ENCODE measurements at places on chromosomes 1 and 21.

GRCh38 chr1:119217309-119217828 lies 76.9 kb upstream of the WARS2 start:
- DNase-seq = no peak

DNA sequence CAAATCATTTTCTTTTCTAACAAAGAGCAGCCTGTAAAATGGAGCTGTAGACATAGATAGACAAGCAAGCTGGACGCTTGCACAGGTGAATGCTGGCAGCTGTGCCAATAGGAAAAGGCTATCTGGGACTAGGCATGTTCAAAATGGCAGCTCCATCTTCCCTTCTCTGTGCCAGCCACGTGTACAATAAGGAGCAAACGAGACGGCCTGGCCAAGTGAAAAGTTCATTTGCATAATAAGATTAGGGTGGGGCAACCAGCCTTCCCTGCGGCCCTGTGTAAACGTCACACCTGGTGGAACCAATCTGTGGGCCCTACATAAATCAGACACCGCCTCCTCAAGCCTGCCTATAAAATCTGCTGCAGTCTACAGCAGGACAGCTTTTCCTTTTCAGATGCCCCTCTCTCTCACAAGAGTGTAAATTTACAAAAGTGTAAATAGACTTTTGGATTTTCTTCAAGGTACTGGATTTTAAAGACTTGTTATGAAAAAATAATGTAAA lies 16.6 kb upstream of the EDEM3 start:
- DNase-seq = no peak

- DNase-seq = no peak
Observed at GRCh38 chr21:42836402-42836666, 43.0 kb downstream of the WDR4 start.

DNA sequence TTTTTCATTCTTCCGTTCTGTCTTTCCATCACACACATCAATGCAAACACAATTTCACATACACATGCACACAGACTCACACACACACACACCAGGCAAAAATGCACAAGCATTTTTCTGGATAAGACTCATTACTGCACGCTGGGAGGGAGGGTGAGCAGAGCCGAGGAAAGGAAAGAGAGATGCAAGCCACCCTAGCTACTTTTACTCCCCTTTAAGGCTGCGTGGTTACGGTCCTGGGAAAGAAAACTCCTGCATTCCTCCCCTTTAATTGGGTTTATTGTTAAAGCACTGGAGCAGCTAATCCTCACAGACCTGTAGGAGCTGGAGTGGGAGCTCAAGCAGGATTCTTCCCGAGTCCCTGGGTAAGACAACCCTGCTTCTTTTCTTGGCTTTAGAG lies at the start of gene CAMK1G:
Gene CAMK1G, plus strand, starts transcription at position 307 of the 400 bp plus-strand sequence. CDS start 11,270 bp downstream, outside the sequence.
- no peak for DNase-seq

- no peak for DNase-seq
Observed at GRCh38 chr1:186715887-186716809, 35.9 kb upstream of the PTGS2 start.

DNA sequence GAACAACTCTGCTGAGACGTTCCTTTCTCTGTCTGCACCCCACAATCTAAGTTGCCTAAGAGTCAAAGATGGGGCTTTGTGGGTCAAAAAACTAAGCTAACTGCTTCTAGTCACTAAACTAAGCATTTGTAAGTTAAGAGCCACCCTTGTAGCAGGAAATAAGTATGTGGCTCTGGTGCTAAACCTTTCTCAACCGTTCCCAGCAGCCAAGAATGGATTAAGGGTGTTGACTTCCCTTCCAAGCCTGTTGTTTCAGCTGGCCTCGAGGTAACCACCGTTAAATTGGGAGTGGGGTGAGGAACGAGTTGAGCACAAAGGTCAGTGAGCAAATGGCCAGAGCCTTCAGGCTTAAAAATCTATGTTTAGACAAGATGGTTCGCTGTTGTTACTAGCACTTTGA lies 169.1 kb downstream of the TRIM33 start:
- DNase-seq = no peak

GRCh38 chr1:153506386-153506785 lies 29.4 kb downstream of the S100A6 start:
- DNase-seq = no peak

DNA sequence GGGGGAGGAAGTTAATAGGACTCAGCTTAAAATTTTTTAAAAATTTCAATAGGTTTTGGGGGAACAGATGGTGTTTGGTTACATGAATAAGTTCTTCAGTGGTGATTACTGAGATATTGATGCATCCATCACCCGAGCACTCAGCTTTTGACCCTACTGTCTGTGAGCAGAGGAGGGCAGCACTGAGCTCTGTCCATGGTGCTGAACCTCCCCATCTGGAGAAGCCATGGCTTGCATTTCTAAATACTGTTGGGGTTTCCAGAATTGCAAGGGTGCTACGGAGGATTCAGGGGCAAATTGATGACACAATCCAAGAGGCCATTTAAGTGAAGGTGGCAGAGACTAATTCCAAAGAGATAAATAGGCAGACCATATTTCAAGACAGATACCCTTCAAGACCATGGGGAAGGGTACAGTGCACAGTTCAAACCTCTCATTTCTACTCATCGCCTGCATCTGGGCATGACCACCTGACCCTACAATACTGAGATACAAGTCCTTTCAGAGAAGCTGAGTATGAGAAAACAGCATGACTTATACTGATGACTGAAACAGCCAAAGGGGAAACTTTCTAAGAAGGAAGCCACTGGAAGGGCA lies 17.2 kb downstream of the SYT2 start:
- DNase-seq = no peak

DNA sequence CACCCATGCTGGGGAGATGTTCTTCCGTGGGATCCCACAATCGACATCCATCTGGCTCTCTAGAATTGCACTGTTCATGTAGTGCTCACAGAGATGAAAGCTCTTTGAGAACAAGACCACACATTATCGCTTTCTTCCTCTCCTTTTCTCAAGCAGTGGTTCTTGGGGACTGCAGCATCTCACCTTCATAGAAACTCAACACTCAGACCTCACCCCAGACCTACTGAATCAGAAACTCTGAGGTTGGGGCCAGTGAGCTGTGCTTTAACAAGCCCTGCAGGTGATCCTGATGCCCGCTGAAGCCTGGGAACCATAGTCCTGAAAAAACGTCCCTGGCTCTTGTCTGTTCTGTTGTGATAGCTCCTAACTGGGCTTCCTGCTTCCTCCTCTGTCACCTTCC lies 251.3 kb upstream of the FGGY start:
- DNase-seq = no peak

DNA sequence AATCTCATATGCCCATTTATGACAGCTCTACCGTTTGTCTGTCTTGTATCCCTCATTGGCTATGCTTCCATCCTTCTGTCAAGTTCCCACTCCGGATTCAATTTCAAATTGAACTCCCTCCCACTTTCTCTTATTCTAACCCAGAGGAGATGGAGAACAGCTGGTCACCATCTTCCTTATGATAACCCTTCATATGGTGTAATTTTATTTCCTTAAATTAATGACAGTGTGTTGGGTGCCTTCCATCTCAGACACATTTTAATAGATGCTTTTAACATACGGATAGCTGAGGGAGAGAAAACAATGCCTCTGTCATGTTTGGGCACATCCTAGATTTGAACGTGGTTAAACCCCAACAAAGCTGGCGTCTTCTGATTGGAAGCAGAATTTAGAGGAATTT lies 103.0 kb upstream of the PLXNA2 start:
- DNase-seq = no peak

DNA sequence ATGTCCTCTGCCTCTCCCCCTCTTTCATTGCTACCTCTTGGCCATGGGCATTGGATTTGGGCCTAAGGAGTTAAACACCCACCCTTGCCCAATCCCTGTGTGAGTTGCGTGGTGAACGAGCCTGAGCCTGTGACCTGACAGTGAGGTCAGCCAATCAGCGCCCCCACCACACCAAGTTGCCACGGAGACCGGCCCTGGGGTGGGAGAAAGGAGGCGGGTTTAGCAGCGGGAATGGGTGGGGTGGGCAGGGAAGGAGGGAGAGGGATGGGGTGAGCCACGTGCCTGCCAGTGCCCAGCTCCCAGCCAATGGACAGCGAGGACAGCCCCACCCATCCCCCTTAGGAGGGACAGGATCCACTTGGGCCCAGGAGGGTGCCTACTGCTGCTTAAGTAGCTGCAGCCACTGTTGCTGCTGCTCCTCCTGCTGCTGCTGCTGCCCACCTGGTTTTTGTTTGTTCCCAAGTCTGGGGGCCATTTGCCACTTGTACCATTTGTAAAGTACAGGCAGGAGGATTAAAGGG lies 9.5 kb downstream of the ZBTB7B start:
- DNase-seq = no peak

- DNase-seq = no peak
Observed at GRCh38 chr1:81121306-81121705, 679.4 kb upstream of the ADGRL2 start.

DNA sequence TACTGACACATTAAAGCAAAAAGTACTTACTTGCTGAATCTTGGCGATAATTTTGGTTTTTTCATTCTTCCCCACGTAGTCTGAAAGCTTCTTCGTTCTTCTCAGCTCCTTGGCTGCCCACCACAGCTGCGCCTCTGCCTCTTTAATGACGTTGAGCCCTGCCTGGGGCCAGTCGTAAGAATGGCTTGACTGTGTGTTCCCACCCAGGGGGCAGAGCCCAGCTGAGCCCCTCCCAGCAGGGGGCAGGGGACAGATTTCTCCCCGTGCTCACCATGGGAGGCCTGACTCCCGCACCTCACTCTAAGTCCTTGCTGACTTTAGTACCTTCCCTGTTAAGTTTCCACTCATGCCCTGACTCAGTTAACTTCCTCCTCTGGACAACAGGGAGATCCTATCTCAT lies 9.0 kb downstream of the CFAP298 start:
- no peak for DNase-seq

DNA sequence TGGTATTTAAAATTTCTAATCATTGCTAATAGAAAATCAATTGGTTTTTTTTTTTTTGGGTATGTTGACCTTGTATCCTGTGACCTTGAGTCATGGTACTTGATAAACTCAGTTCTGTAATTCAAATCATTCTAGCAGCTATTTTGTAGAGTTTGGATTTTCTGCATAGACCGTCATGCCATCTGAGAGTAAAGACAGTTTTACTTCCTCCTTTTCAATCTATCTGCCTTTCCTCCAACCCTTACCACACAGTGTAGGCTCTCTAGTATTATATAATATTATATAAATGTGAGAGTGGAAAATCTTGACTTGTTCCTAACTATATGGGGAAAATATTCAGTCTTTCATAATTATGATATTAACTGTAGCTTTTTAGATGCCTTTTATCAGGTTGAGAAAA lies 7.0 kb downstream of the TDRD5 start:
- no peak for DNase-seq

DNA sequence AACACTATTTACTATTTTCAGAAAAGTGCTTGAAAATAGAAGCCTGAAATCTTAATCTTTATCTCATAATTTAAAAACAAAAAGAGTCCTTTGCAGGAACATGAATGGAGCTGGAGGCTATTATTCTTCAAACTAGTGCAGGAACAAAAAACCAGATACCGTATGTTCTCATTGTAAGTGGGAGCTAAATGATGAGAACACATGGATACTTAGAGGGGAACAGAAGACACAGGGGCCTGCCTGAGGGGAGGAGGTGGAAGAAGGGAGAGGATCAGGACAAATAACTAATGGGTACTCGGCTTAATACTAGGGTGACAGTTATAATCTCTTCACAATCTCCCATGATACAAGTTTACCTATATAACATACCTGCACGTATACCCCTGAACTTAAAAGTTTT lies 176.3 kb downstream of the SDCCAG8 start:
- no peak for DNase-seq

GRCh38 chr1:24939675-24940193 lies 9.7 kb upstream of the RUNX3 start:
- no peak for DNase-seq

DNA sequence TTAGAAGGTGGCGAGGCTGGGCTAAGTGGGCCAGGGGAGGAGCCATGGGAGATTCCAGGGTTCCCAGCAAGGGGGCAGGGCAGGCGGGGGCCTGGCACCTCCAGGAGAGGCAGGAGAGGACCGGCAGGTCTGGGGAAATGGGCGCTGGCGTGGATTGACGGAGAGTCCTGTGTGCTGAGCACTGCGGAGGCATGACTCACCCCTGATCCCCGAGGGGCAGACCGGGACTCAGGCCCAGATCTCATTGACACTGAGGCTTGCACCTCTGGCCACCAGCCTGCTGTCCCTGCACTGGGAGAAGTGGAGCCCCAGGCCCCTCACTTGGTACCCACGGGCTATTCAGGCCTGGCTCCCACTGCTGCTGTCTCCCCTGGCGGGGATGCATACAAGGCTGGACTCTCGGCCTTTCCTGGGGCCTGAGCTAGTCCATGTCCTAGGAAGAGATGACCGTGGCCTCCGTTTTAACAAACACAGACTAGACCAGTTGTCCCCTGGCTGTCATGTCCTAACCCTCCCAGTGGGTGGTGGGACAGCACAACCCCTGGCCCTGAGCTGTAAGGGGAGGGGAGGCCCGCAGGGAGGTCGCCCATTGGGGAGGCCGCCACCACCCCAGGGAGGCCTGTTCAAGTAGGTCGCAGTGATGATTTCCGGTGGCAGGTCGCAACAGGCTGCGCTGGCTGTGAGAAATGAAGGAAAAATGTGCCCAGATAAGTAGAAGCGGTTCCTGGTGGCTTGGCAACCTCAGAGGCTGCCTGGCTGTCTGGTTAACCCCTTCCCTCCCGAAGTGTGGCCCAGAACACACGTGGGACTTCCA lies 39.7 kb downstream of the RIPK4 start:
- no peak for DNase-seq

GRCh38 chr1:64721576-64722145 lies 23.2 kb upstream of the RAVER2 start:
- no peak for DNase-seq

DNA sequence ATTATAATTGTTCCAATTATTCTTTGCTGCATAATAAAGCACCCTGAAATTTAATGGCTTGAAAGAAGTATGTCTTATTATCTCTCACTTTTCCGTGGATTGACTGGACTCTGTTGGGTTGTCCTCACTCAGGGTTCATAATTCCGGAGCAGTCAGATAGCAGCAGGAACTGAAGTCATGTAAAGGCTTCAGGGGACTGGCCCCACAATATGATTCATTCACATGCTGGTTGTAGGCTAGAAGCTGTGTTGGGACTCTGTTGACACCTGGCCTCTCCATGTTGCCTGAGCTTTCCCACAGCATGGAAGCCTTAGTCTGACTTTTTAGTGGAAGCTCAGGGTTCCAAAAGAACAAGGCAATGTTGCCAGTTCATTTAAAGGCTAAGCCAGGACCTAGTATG lies 367.1 kb upstream of the ADGRL2 start:
- DNase-seq = no peak

- DNase-seq = no peak
Observed at GRCh38 chr1:15132965-15133364, 20.6 kb upstream of the TMEM51 start.

- no peak for DNase-seq
Observed at GRCh38 chr1:186953876-186954275, 125.1 kb downstream of the PLA2G4A start.

- DNase-seq = no peak
Observed at GRCh38 chr1:180184041-180184440, 29.4 kb downstream of the QSOX1 start.

GRCh38 chr1:59704716-59705115 lies 110.0 kb upstream of the HOOK1 start:
- no peak for DNase-seq

DNA sequence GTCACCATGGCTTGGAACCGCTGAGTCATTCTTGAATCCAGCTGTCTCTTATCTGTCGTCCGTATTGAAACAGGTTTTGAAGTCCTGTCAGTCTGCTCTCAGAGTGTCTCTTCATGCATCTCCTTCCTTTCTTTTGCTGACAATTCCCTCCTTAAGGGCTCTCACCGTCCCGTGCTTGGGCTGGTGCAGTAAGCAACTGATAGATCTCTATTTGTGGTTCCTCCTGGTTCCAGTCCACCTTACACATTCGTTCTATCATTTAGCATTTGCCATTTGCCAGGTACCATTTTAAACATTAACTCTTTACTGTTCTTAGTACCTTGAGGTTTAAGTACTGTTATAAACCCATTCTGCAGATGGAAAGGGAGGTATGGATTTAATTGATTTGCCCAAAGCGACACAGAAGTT lies 88.9 kb downstream of the DYRK1A start:
- no peak for DNase-seq

Measured in T-helper 22 cell (primary cell).